ENCODE measurements at places on chromosomes 16 and 17.

DNA sequence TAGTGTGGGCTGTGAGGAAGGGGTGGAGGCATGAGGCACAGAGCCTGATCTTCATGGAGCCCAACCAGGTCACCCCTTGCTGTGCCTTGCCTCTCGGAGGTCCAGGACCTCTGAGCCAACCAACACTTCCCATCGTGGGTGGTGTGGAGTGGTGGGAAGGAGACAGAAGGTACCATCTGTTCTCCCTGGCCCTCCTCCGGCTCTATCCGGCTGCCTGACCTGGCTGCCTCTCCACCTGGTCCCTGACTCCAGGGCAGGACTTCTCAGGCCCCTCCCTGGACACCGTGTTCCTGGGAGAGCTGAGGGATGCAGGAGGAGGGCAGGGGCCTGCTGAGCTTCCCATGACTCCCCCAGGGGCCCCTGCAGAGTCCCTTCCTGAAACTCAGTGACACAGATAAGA, 3.9 kb downstream of the PDK2 start:
- DNase-seq: no peak

DNA sequence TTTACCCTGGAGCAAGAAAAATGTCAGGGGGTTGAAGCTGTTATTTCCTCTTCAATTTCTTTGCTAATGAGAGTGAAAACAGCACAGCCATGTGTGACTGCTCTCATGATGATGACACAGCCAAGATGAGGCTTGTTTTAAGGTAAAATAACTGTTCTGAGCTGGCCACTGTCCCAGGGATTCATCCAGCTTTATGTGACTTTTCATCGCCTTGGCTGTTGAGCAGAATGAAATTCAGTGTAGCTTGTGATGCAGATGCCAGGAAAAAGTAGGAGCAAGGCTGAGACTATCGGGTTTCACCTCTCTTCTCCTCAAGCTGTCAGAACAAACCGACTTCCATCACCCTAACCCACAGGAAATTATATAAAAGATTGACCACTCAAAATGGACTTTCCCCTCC, 361.8 kb upstream of the CDH5 start:
- DNase-seq: no peak

GRCh38 chr17:74782571-74782970, 6.4 kb upstream of the NAT9 start:
- DNase-seq: no peak

- no peak for DNase-seq
These were observed 101.2 kb downstream of the RPTOR start for GRCh38 chr17:80645706-80646325.

- no peak for DNase-seq
These were observed 545.3 kb upstream of the SALL1 start for GRCh38 chr16:51696376-51696775.

- DNase-seq: no peak
These were observed 32.9 kb downstream of the KSR1 start for GRCh38 chr17:27489045-27489715.

DNA sequence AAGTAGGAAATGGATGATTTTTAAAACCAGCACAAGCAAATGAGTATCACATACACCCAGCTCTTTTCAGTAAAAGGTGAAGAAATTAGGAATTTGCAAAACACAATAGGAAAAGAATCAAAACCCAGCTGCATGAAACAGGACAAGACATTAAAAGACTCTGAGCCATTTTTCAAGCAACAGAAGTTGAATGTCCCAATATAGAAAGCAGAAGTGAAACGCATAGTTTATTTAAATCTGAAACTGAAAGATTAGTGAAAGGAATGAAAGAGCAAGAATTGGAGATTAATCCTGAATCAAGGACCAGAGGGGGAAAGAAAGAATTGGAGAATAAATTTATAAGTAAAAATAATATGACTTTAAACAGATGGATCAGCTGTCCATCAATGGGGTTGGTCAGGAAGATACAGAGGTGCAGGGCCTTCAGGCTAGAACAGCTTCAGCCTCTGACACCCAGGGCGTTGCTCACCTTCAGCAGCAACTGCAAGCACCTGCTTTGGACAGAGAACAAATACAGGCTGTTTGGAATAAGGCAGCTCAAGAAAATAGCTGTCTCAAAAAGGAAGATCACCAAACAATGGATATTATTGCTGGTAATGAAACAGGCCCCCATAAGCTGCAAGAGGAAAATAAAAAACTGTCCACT, 3.9 kb upstream of the ARHGAP17 start:
- DNase-seq: no peak

GRCh38 chr16:58124601-58124915, 4.6 kb downstream of the CFAP20 start:
- DNase-seq: no peak

GRCh38 chr16:15773968-15774367, 82.9 kb downstream of the MYH11 start:
- no peak for DNase-seq

DNA sequence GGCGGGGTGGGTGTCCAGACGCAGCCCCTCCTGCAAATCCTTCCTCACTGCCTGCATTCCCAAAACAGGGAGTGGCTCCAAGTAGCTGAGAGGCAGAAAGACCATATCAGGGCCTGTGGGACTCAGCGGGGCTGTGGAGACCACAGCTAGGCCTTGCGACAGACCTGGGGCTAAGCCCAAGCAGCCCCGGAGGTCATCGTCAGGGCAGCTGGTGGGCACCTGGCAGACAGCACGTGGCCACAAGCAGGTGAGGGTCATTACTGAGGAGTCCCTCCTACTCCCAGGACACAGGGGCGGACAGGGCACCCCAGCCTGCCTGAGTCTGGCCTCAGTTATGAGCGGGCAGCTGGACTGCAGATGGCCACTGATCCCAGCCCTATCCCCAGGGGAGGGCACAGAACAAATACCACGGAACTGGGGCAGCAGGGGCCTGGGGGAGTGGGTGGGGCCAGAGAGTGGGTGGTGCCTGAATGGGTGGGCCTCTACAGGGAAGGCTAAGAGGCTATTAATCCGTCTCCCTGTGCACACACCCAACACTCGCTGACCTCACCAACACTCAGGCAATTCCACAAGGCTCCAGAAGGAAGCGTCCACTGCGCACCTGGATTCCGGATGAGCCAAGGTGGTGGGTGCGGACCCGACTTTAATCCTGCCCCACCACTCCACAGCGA, 8.5 kb downstream of the HS3ST6 start:
- no peak for DNase-seq

Data from HS-5 (cell line).